ENCODE measurements at places on chromosomes 5 and 9. TPM values are rescaled to one million over a fixed set of nuclear protein-coding genes. Genes with fewer than 3 reads are reported as not detected.

DNA sequence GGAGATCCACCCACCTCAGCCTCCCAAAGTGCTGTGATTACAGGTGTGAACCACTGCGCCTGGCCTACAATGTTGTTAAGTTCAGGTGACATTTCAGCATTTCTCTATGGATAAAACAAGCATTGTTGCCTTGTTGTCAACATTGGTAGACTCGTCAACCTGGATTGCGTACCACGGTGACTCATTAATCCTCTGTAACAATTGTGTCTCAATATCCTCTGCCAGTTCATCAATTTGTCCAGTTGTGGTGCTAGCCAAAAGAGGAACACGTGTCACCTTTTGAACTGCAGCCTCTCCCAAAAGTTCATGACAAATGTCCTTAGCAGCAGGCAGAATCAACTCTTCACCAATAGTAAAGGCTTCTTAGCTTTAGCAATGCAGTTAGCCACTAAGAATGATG is 46.3 kb upstream of the LARP1 start:
- H3K27me3 ChIP-seq = peaks cover 2% of the 10 kb centered on the region
- H3K4me3 ChIP-seq = no peak overlapping the region
- no peak overlapping the region for H3K27ac ChIP-seq
- no peak for DNase-seq
- H3K36me3 ChIP-seq = no peaks in the 10 kb centered on the region

DNA sequence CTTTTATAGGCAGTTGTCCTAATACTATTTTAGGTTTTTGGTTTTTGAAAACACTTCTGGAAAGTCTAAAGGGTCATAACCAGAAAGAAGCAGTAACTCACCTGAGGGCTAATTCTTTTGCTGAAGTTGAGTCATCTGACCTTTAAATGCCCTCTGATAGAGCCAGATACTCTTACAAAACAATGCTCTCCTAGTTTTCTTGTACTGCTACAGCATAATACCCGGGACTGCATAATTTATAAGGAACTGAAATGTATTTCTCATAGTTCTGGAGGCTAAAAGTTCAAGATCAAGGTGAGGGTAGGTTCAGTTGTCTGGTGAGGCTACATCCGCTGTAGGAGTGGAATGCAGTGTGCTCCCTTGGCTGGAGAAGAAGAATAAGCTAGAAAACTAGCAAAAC is 670.3 kb downstream of the TLE4 start:
- no peak overlapping the region for H3K27ac ChIP-seq
- no peaks in the 10 kb centered on the region for H3K27me3 ChIP-seq
- no peak overlapping the region for H3K4me3 ChIP-seq
- H3K4me1 ChIP-seq = no peaks in the 10 kb centered on the region

The ANGPTL2 gene
- not detected for total RNA-seq

The ALDH1A1 gene
- total RNA-seq = 0.69 TPM

The REEP2 gene
- total RNA-seq = 1.5 TPM

DNA sequence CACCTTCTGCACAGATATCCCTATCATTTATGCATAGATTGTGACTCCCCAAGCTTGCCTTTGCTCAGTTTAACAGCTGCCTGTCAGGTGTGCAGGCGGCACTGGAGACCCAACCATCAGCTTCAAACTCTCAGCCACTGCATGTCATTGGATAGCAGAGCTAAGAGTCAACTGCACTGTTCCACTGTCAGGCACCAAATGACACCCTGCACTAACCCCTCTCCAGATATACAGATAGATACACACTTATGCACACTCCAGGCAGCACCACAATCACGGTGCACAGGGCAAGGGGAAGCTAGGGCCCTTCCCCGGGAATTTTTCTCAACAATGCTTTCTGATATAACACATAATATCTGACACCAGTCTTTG is 142.3 kb downstream of the BNC2 start:
- H3K27ac ChIP-seq = no peak overlapping the region
- H3K27me3 ChIP-seq = peaks cover 46% of the 10 kb centered on the region
- peaks cover 8% of the 10 kb centered on the region for H3K4me1 ChIP-seq
- no peak overlapping the region for H3K4me3 ChIP-seq
- no peak for DNase-seq

DNA sequence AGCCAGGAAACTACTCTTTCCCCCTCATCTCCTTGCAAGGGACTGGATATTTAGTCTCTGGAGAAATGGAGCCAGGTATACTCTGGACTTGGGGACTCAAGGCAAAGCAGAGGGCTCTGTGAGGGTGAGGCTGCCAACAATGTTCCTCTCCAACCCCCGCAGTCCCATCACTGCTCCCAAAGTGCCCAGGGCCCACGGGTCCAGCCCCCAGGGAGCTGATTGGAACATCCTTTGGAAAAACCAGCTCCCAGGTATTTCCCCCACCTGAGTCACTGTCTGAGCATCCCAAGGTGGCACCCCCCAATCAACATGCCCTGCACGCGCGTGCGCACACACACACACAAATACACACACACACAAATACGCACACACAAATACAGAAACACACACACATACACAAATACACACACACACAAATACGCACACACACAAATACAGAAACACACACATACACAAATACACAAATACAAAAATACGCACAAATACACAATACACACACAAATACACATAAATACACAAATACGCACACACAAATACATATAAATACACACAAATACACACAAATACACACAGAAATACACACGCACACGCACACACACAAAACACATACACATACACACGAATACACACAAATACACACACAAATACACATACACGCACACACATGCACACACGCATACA is 137.4 kb downstream of the DAB2IP start:
- no peak for DNase-seq
- no peaks in the 10 kb centered on the region for H3K36me3 ChIP-seq
- peaks cover 10% of the 10 kb centered on the region for H3K27me3 ChIP-seq
- H3K4me1 ChIP-seq = peaks cover 6% of the 10 kb centered on the region
- no peak overlapping the region for H3K27ac ChIP-seq

DNA sequence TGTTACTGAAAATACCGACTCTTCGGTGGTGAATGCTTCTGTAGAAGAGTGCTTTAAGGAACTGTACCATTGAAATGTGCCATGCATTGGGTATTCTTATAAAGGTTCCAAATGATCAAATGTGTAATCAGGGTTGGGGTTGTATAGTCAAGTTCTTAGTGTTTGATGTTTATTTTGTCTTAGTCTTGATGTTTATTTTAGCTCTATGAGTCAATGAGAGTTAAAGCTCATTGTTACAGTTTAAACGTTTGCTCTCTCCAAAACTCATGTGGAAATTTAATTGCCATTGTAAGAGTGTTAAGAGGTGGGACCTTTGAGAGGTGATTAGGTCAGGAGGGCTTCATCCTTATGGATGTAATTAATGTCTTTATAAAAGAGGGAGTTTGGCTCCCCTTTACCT is 153.0 kb downstream of the FER start:
- H3K4me3 ChIP-seq = no peak overlapping the region
- H3K27me3 ChIP-seq = no peaks in the 10 kb centered on the region
- no peak overlapping the region for H3K27ac ChIP-seq
- H3K4me1 ChIP-seq = peaks cover 3% of the 10 kb centered on the region
- DNase-seq = no peak

The CDX1 gene
- total RNA-seq = not detected

- H3K4me1 ChIP-seq = peaks cover 3% of the 10 kb centered on the region
- H3K27me3 ChIP-seq = no peaks in the 10 kb centered on the region
- H3K36me3 ChIP-seq = no peaks in the 10 kb centered on the region
- H3K4me3 ChIP-seq = no peak overlapping the region
- DNase-seq = no peak
- H3K27ac ChIP-seq = no peak overlapping the region
These were observed 169.9 kb downstream of the SLC28A3 start for GRCh38 chr9:84170521-84171141.
